IMR-90 (cell line): ENCODE measurements at places on chromosomes 6 and 20. TPM values are rescaled to one million over a fixed set of nuclear protein-coding genes. Genes with fewer than 3 reads are reported as not detected.
A peak's percentile ranks its signal among the peaks of the same experiment; 100 is the strongest.

The EEF1A2 gene
- 1.3 and 2.2 TPM in 2 replicates for total RNA-seq

- DNase-seq, result no peak
These were observed 93.8 kb downstream of the FOXA2 start for GRCh38 chr20:22490287-22491193.

DNA sequence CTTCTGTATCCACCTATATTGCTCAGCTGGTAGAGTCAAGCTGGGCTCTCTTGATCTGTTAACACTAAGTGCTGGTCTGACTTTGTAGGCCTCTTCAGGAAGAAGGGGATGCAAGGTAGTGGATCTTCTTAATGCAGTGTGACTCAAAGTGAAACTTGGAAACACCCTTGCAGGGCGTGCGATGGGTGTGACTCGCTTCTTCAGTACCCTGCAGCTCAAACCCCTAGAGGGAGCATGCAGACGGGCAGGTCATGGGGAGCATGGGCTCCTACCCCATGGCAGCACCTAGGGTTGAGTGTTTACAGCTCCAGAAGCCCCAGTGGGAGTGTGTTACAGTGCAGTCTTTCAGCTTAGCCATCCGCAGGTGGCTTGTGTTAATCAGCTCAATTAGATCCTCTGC lies 757 bp upstream of the SAMD3 start:
- DNase-seq, result no peak

DNA sequence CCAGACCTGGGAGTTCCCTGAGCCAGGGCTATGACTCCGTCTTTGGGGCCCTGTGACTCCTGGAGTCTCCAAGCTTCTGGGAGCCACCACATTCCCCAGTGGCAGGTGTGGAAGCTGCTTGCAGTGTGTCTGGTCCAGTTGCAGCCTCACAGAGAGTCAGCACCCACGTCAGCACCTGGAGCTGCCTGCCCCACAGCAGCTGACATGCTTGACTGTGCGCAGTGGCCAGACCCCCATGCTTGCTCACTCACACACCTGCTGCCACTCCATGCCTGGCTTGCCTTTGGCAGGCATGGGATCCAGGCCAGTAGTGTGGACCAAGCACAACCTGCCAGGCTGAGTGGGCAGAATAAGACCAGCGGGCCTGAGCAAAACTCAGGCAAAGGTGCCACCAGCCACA lies 31.0 kb upstream of the ASIP start:
- DNase-seq, result no peak

GRCh38 chr6:144845186-144845585 lies 560.1 kb downstream of the UTRN start:
- peak; percentile 5 for DNase-seq

DNA sequence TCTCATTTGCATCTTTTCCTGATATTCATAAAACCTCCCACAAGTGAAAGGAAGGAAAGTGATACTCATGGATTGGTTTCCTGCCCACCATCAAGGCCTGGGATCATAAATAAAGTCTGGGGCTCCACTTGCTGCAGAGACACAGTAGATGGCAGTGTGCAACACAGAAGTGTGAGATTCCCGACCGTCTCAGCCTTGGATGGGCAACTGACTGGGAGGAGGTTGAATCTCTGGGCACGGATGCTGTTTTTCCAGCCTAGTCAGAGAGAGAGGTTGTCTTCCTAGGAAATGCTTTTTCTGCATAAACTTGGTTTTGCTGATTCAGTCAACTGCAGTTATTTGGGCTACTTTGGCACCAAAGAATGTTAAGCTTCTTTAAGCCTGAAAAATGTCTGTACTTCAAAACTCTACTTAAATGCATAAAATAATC lies 9.9 kb upstream of the RFPL4B start:
- peak; percentile 83 for DNase-seq

DNA sequence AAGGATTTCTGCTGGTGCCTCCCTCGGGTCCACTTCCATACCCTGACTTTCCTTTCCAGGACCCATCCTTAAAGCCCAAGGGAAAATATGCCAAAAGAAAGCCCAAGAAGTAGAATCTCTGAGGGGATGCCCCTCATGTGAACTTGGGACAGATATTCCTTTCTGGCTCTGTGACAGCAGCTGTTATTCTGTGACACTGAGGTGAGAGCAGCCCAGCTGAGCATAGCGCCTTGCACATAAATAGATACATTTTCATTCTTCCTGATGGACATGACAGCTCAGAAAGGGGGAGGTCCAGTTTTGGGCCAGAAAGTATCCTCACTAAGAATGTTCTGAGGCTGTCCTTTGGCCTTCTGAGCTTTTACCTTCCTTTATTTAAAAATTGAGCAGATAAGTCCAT lies 353.2 kb downstream of the SAMD5 start:
- no peak for DNase-seq

DNA sequence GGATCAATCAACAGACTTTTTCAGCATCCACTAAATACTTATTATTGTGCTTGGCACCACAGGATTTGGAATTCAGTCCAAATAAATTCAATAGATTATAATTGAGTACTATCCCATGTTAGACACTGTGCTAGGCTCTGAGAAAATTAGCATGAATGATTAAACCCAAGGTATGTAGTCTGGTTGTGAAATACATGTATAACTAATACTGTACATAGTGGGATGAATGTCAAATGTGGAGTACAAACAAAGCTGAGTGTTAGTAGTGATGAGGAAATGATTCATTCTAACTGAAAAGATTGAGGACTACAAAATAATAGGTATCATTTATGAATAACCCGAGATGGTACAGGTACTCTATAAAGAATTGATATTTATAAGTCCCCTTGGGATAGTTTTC lies 111.9 kb upstream of the FLRT3 start:
- DNase-seq, result peak; percentile 45

DNA sequence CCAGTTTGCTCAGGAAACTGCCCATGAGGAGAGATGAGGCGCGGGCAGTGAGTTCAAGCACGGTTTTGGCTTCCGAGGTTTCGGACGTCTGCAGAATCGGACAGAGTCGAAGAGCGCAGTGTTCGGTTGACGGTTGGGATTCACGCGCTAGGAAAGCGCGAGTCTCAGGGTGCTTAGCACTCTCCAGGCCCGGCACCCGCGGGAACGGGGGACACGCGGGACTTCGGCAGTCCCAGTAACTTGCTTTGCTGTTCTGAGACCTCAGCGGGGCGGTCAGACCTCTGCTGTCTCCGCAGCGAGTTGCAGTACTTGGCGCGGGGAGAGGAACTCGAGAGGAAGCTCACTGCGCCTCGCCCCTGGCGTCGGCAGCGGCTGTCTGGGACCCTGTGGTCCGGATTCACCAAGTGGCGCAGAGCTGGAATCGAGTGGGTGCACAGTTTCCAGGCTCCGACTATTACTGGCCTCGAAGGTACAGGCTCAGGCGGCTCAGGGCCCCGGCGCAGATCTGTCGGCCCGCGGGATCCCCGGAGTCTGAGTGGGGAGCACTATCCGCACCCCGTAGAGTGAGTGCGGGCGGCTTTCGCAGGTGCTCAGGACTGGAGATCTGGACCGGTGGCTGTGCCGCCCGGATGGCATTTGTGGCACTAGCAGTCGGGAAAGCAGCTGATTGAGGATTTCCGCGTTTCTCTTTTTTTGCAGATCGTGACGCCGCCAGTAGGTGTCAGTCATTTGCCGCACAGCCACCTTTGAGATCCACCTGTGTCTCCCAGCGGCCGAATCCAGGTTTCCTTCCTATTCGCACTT lies at the start of gene POM121L2:
POM121L2 (minus strand) TSS at position 128 of the 804 bp plus-strand sequence; CDS start at position 25, 103 bp downstream.
- DNase-seq, result peak; percentile 28

DNA sequence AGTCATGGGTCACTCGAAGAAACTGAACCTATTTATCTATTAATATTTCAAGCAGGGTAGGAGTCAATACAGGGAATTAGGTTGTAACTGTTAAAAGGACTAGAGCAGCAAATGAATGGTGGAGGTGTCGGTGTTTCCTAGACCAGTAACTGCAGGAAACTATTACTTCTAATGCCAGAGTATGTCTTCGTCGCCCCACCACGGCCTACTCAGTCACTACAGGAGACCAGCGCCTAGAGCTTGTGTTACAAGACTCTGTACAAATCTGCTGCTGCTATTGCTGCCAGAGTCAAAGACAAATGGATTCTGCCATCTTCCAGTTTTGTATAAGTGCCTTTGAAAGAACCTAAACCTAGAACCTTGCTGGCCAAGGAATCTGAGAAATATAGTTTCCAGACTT lies 343.9 kb downstream of the SOX4 start:
- DNase-seq, result no peak

GRCh38 chr20:3226864-3227263 lies 12.1 kb downstream of the SLC4A11 start:
- DNase-seq, result no peak

DNA sequence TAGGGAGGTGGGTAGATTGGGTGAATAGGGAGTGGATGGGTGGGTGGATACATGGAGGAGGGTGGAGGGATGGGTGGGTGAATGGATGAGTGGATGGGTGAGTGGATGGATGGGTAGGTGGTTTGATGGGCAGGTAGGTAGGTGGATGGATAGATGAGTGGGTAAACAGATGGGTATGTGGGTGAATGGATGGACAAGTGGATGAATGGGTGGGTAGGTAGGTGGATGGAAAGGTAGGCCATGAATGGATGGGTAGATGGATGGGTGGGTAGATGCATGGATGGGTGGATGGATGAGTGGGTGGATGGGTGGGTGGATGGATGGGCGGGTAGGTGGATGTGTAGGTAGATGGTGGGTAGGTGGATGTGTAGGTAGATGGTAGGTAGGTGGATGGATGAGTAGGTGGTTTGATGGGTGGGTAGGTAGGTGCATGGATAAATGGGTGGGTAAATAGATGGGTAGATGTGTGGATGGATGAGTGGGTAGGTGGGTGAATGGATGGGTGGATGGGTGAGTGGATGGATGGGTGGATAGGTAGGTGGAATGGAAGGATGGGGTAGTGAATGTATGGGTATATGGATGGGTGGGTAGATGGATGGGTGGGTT lies 51.4 kb downstream of the NPEPL1 start:
- no peak for DNase-seq

DNA sequence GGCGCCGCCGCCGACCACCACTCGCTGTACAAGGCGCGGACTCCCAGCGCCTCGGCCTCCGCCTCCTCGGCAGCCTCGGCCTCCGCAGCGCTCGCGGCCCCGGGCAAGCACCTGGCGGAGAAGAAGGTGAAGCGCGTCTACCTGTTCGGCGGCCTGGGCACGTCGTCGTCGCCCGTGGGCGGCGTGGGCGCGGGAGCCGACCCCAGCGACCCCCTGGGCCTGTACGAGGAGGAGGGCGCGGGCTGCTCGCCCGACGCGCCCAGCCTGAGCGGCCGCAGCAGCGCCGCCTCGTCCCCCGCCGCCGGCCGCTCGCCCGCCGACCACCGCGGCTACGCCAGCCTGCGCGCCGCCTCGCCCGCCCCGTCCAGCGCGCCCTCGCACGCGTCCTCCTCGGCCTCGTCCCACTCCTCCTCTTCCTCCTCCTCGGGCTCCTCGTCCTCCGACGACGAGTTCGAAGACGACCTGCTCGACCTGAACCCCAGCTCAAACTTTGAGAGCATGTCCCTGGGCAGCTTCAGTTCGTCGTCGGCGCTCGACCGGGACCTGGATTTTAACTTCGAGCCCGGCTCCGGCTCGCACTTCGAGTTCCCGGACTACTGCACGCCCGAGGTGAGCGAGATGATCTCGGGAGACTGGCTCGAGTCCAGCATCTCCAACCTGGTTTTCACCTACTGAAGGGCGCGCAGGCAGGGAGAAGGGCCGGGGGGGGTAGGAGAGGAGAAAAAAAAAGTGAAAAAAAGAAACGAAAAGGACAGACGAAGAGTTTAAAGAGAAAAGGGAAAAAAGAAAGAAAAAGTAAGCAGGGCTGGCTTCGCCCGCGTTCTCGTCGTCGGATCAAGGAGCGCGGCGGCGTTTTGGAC lies 2.0 kb downstream of the SOX4 start:
- DNase-seq, result no peak

DNA sequence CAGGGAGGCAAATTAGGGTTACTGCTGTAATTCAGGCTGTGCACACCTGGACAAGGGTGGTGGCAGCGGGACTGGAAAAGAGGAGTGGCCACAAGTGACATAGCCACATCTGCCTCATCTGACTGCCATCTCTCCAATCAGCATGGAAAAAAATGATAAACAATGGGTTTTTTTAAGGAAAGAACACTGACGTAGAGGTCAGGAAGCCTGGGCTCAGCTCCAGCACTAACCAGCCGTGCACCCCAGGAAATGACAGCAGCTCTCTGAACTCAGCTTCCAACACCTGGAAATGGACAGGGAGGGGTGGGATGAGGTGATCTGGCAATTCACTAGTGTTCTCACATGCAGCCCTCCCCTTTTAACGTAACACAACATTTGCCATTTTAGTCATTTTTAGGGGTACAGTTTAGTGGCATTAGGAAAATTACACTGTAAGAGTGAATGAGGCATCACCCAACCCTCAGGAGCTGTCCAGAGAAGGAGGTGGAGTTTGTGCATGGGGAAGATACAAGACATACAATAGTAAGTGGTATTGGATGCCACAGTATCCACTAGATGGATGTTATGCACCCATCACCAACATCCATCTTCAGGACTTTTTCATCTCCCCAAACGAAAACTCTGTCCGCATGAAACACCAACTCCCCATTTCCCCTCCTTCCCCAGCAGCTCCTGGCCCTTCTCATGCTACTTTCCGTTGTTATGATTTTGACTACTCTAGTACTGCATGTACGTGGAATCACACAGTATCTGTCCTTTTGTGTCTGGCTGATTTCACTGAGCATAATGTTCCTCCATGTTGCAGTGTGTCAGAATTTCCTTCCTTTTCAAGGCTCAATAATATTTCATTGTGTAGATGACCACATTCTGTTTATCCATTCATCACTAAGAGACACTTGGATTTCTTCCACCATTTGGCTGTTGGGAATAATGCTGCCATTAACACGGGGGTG lies 215.5 kb upstream of the ECI2 start:
- DNase-seq, result peak; percentile 73

DNA sequence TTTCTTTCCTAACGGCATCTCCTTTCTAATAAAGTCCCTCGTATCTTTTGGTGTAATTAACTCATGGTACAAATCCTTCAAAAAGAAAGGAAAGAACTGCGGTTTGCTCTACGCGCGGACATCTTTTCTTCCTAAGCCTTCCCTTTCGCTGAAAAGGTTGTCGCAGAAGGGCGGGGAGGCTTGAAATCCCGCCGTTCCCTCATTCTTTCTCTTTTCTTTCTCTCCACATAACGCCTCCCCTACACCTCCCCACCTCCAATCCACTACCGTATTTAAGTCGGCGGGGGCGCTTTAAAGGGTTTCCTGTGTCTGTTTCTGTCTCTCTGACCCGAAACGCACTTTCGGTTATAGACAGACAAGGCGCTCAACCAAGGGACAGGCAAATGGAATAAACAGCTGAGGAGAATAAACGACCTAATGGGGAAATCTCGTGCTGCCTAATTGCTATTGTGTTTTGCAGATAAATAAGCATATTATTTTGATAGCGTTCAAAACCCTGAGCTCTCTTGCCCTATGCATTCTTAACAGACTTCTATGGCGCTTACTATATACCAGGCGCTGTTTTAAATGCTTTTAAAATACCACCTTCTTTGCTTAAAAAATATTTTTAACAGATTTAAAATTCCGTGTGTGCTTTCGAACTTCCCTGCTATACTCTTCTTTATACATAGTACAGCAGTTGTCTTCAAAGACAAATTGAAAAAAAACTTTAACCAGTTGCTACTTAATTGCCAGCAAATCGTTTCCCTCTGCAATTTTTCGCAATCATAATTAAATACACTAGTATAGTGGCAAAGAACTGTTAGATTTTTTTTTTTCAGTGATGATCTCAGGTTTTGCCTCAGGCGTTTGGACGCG lies 2.5 kb upstream of the HEY2 start:
- peak; percentile 39 for DNase-seq

The KIF25 gene
- not detected in 2 replicates for total RNA-seq

GRCh38 chr20:3116341-3116740 lies 31.8 kb upstream of the AVP start:
- no peak for DNase-seq
